ENCODE measurements at places on chromosomes 5 and 9.

- no peaks in the 10 kb centered on the region for H3K27me3 ChIP-seq
- peaks cover 48% of the 10 kb centered on the region for H3K4me1 ChIP-seq
- no peaks in the 10 kb centered on the region for H3K36me3 ChIP-seq
- no peak overlapping the region for H3K27ac ChIP-seq
- no peak for DNase-seq
These were observed 49.6 kb downstream of the KCNN2 start for GRCh38 chr5:114411380-114411931.

GRCh38 chr5:118778941-118779340 is 209.4 kb downstream of the DTWD2 start:
- no peaks in the 10 kb centered on the region for H3K27me3 ChIP-seq
- H3K4me3 ChIP-seq, result no peak overlapping the region
- H3K36me3 ChIP-seq, result no peaks in the 10 kb centered on the region
- H3K4me1 ChIP-seq, result peaks cover 10% of the 10 kb centered on the region

DNA sequence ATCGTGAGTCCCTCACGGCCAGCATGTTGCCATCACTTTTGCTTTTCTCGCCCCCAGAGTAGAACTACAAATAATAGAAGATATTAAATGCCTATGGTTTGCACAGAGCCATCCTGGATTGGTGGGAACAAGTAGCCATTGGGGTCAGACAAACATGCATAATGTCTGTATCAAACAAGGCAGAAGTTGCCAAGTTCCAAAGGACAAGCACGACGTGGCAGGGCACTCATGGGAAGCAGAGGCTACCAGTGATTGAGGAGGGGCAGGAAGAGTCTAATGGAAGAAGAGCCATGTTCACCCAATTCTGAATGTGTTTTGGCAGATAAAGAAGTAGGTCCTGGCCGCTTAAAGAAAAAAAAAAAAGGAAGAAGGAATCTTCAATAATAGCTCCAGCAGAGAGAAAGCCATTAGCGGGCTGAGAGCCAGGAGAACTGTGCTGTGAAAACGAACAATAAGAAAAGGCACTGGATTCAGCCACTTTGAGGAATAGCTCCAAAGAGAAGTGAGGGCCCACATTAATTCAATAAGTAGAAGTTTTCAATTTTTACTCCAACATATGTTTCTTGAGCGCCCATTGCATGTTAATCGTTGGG is 153.7 kb upstream of the ADCY2 start:
- no peak overlapping the region for H3K4me3 ChIP-seq
- no peaks in the 10 kb centered on the region for H3K36me3 ChIP-seq
- DNase-seq, result no peak
- H3K27ac ChIP-seq, result no peak overlapping the region
- peaks cover 10% of the 10 kb centered on the region for H3K4me1 ChIP-seq
- no peaks in the 10 kb centered on the region for H3K27me3 ChIP-seq

DNA sequence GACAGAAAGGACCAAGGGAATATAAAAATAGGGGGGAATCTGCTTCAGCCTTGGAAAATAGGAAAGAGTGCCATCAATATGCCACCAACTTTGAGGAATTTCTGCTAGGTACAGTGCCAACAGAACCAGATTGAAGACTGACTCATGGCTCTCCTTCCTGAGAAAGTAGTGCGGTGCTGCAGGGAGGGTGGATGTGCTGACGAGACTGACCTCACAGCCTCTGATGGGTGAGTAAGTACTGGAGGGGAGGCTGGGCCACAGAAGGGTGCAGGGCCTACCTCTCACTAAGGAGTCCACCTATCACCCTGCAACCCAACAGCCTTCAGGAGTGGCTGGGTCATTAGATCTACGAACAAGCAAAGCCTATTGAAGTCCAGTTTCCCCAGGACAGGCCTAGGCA is 187.6 kb downstream of the GABBR2 start:
- no peak overlapping the region for H3K4me3 ChIP-seq
- H3K36me3 ChIP-seq, result no peaks in the 10 kb centered on the region
- no peaks in the 10 kb centered on the region for H3K27me3 ChIP-seq

- H3K27ac ChIP-seq, result no peak overlapping the region
- no peak for DNase-seq
- peaks cover 16% of the 10 kb centered on the region for H3K4me1 ChIP-seq
- peaks cover 14% of the 10 kb centered on the region for H3K36me3 ChIP-seq
These were observed 11.4 kb upstream of the ADAMTS16 start for GRCh38 chr5:5128766-5129165.

- H3K27ac ChIP-seq, result peak overlapping the region; percentile 60
- H3K4me1 ChIP-seq, result peaks cover 26% of the 10 kb centered on the region
- no peak for DNase-seq
- peaks cover 17% of the 10 kb centered on the region for H3K27me3 ChIP-seq
- H3K36me3 ChIP-seq, result peaks cover 16% of the 10 kb centered on the region
These were observed 776 bp upstream of the RANBP17 start for GRCh38 chr5:170860818-170861666.

DNA sequence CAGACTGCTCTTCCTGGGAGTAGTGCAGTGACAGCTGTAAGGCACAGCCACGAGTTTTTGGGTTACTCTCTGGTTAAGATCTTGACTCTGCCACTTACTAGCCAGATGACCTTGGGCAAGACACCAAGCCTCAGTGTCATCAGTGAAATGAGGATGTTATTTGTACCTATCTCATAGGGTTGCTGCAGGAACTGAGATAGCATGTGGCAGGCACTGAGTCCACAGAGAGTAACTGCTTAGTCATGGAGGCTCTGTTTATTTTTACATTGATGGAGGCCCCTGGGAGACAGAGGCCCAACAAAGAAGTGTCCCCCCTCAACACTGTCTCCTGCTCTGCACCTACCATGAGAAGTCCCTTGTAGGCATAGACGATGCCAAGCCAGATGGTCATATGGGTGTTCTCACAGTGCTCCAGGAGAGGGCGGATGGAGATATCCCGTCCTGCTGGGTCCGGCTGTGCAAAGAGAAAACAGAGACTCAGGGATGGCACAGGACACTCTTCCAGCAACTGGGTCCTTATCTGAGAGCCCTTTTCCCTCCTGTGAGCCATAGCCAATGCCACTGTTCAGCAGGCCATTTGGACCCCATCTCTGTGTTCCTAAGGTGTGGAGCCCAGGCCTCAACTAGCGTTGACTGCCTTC is 55.4 kb upstream of the TBC1D2 start:
- H3K4me3 ChIP-seq, result no peak overlapping the region
- peaks cover 15% of the 10 kb centered on the region for H3K4me1 ChIP-seq
- no peak for DNase-seq
- peaks cover 4% of the 10 kb centered on the region for H3K27me3 ChIP-seq

DNA sequence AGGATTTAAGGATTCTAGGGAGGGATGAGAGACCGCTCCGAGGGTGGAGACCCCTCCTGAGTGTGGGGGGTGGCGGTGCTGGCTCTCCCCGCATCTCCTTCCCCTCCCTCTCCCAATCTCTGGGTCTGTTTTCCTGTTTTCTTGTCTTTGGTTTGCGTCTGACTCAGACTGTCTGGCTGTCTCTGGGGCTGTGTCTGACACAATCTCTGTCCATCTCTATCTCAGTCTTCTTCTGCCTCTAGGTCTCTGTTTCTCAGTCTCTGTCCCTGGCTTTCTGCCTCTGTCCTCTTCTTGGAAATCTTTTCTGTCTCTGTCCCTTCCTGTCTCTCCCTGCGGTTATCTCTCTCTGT is 196 bp upstream of the GRM6 start:
- H3K36me3 ChIP-seq, result peaks cover 4% of the 10 kb centered on the region
- H3K27ac ChIP-seq, result no peak overlapping the region
- H3K4me1 ChIP-seq, result peaks cover 19% of the 10 kb centered on the region
- no peak for DNase-seq
- peaks cover 62% of the 10 kb centered on the region for H3K27me3 ChIP-seq
- H3K4me3 ChIP-seq, result peak overlapping the region; percentile 64

DNA sequence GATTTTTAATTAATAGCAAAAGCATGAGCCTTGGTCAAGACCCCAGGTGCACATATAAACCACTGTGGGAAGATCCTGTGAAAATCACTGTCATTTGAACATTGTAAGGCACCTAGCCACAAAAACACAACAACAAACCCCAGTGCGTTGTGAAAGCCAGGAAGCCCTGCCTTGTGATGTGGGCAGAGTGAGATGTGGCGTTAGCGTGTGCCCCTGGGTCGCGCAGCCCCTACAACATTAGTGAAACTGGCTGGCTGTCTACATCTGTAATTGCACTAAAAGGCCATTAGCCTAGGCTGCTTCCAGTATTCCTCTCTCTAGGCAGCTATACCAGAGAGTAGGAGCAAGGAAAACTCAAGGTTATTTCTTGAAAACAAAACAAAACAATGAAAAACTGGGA is 21.1 kb upstream of the PDZD2 start:
- H3K27me3 ChIP-seq, result no peaks in the 10 kb centered on the region
- H3K36me3 ChIP-seq, result peaks cover 3% of the 10 kb centered on the region
- no peak for DNase-seq
- peaks cover 47% of the 10 kb centered on the region for H3K4me1 ChIP-seq

GRCh38 chr9:79184831-79185230 is 386.9 kb upstream of the TLE4 start:
- peaks cover 13% of the 10 kb centered on the region for H3K36me3 ChIP-seq
- peaks cover 9% of the 10 kb centered on the region for H3K4me1 ChIP-seq
- no peak for DNase-seq

DNA sequence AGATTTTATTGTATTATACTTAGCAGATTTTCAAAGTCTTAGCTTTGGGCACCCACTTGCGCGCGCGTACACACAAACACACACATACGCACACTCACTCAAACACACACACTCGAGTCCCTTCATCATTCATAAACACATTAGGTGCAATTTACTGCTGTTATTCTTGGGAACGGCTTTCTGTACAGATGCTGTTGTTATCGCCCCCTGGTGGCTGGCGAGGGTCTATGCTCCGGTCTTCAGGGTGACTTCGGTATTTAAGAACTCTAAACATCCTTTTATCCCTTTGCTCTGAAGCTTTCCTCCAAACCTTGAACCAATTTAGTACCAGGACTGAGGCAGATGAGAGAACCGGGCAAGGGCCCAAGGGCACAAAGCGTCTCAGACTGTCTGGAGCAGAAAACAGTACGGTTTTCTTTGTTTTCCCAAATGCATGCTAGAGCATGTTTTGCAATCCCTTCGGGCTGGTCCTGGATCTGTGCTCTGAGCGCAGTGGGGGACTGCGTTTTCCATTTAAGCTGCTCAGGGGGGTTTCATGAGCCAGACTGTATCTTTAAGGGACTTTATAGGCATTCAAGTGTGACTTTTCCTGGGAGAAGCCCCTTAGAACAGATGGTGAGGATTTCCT is 1.7 kb upstream of the SLIT3 start:
- no peak overlapping the region for H3K27ac ChIP-seq
- H3K36me3 ChIP-seq, result no peaks in the 10 kb centered on the region
- H3K27me3 ChIP-seq, result peaks cover 47% of the 10 kb centered on the region
- H3K4me3 ChIP-seq, result peak overlapping the region; percentile 83
- H3K4me1 ChIP-seq, result peaks cover 21% of the 10 kb centered on the region

DNA sequence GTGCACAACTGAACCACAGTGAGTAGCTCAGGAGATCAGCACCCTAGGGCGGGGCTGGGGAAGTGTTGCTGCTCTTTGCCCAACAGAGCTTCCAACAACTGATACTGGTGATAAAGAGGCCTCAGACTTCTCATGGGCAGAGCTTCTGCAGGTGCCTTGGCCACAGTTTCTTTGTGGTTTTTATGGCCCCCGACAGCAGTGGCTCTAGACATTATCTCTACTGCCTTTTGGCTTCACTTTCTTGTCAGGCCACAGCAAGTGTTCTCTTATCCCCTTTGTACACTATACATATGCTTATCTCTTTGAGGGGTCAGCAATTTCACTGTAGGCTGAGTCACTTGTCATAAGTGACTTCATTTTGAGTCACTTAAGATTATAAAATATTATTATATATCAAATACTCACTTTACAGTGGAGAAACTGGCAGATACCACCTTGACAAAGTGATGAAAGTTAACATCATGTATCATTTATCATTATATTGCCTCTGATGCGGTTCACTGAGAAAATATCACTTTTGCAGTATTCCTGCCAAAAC is 90.9 kb upstream of the COX7C start:
- H3K27ac ChIP-seq, result no peak overlapping the region
- H3K4me3 ChIP-seq, result no peak overlapping the region
- no peak for DNase-seq
- H3K27me3 ChIP-seq, result no peaks in the 10 kb centered on the region
- H3K4me1 ChIP-seq, result peaks cover 13% of the 10 kb centered on the region
- H3K36me3 ChIP-seq, result no peaks in the 10 kb centered on the region

- peaks cover 77% of the 10 kb centered on the region for H3K27me3 ChIP-seq
- H3K4me1 ChIP-seq, result peaks cover 63% of the 10 kb centered on the region
- H3K36me3 ChIP-seq, result no peaks in the 10 kb centered on the region
These were observed 1.4 kb downstream of the MYO10 start for GRCh38 chr5:16934677-16935153.

DNA sequence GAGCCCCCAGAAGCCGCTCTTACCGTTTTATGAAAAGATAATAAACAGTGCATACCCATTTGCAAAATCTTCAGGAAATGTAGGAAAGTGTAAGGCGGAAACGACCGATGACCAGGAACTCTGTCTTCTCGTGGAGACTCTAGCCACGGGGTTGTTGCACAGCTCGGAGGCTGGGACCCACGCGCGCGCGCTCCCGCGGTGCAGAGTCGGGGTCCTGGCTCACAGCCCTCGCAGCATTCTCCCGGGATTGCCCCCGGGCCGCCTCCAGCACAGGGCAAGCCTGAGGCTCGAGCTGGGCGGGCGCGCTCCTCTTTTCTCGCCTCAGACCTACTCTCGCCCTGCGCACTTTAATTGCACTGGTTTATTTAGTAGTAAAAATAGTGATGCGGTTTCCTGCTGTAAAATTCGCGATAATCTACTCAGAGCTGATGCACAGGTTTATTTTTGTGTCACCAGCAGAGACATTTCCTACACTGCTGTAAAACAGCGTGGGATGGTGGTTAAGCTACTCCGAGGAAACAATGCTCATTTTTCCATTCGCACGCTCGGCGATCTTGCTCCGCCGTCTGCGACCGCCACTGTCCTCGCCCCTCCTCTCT is 15.5 kb downstream of the TRIM7 start:
- peaks cover 16% of the 10 kb centered on the region for H3K4me1 ChIP-seq
- H3K36me3 ChIP-seq, result 0 out of 2 replicates have a peak, but pooled peaks cover 3% of the 10 kb centered on the region
- peaks cover 34% of the 10 kb centered on the region for H3K27me3 ChIP-seq
- peak overlapping the region; percentile 97 for H3K4me3 ChIP-seq
- no peak for DNase-seq

GRCh38 chr9:120713257-120714087 is 798 bp downstream of the MEGF9 start:
- no peak overlapping the region for H3K27ac ChIP-seq
- peaks cover 17% of the 10 kb centered on the region for H3K4me1 ChIP-seq
- peak; percentile 25 for DNase-seq
- H3K4me3 ChIP-seq, result peak overlapping the region; percentile 76

- H3K27ac ChIP-seq, result no peak overlapping the region
- no peaks in the 10 kb centered on the region for H3K4me1 ChIP-seq
- no peaks in the 10 kb centered on the region for H3K27me3 ChIP-seq
- no peak overlapping the region for H3K4me3 ChIP-seq
- DNase-seq, result no peak
- H3K36me3 ChIP-seq, result no peaks in the 10 kb centered on the region
These were observed 258.5 kb upstream of the PPP1R2B start for GRCh38 chr5:156591631-156592030.
